ENCODE measurements at places on chromosomes 1 and 21.

- DNase-seq = no peak
These were observed 4.1 kb downstream of the CROCC start for GRCh38 chr1:16925635-16926490.

GRCh38 chr1:243420016-243420945 is 164.4 kb downstream of the SDCCAG8 start:
- DNase-seq = no peak

- no peak for DNase-seq
These were observed 46.9 kb downstream of the GIPC2 start for GRCh38 chr1:78092643-78093042.

DNA sequence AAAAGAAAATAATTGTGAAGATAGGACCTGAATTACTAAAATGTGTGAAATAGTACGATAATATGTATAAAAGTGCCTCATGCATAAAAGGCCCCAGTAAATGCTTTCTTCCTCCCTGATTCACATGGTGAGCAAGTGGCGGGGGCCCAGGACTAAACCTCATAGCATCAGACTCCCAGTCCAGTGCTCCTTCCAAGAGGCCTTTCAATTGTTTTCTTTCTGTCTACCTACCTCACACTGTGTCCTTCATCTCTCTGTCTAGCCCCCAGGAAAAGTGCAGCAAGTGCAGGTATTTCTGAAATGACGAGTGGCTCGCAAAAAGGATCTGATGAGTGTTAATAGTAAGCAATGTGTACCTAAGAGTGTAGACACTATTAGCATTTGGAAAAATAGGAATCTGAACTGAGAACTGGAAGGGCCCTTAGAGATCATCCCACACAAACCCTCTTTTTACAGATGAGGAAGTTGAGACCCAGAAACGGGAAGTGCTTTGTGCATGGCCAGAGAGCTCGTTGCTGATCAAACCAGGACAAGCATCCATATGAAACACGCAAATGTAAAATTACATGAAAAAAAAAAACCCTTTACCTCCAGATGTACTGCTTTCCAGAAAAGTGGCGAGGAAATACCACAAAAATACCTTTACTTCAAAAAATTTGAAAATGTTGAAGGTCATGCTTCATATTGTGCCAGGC is 118.2 kb upstream of the HOOK1 start:
- DNase-seq = no peak

GRCh38 chr1:65083263-65083896 is 64.6 kb upstream of the AK4 start:
- DNase-seq = no peak

DNA sequence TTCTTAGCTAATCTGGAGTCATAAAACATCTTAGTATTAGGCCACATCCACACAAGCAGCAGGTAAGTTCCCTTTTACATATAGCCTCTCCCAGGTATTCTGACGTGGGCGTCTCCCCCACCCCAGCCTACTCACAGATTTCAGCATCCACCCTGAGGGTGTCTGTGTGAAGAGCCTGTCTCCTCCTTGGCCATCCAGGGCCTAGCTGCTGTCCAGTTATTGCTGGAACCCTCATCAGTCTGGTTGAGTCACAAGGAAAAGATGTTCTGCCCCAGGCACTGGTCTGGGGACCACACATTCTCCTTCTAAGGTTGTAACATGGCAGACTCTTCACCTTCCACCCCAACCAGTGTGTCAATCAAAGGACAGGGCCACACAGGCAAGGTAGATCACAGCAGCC is 57.6 kb downstream of the ETS2 start:
- DNase-seq = no peak

GRCh38 chr1:162137179-162137960 is 67.9 kb downstream of the NOS1AP start:
- DNase-seq = no peak

DNA sequence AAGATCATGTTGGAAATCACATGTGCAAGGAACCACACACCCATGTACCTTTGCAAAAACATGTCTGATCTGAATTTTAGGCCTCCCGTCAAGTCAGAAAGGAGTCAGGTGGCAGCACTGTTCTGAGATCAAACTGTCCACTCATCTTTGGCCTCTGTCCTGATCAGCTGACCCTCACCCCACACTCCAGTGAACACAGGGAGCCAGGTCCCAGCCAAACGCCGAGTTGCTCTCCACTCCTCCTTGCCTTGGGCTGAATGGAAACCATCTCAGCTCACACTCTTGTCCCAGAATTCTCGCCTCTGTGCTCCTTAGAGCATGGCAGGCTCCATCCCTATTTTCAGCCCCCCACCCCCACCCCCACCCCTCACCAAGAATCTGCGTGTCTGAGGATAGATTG is 4.6 kb upstream of the RNF186 start:
- no peak for DNase-seq

GRCh38 chr1:109091839-109092193 is 1.3 kb downstream of the TMEM167B start:
- DNase-seq = no peak

GRCh38 chr1:27633298-27633610 is 1.7 kb downstream of the FGR start:
- DNase-seq = no peak

- DNase-seq = no peak
These were observed 60.8 kb upstream of the WLS start for GRCh38 chr1:68293122-68293521.

- DNase-seq = no peak
These were observed 126.2 kb downstream of the TLR5 start for GRCh38 chr1:223016890-223017289.

- peak; percentile 8 for DNase-seq
These were observed 43.9 kb downstream of the GRHL3 start for GRCh38 chr1:24362982-24363614.

DNA sequence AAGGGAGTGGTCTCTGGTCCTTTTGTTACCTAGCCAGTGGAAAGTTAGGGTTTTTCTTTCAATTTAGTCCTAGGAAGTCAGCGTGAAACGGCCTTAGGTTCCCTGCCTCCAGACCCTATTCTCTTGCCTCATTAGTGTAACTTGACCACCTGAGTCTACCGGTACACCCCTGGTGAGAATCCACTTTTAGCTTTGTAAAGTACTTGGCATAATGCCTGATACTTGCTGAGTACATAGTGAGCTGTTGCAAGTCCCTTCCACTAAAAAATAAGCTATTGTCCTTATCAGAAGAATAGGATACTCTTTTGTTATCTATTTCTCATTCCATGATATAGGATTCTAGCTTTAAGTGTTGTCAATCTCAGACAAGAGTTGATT is 228.8 kb downstream of the ST6GALNAC3 start:
- DNase-seq = no peak

- no peak for DNase-seq
These were observed 44.5 kb upstream of the DARS2 start for GRCh38 chr1:173779936-173780335.

GRCh38 chr1:30250338-30250983 is 472.9 kb downstream of the MATN1 start:
- no peak for DNase-seq

DNA sequence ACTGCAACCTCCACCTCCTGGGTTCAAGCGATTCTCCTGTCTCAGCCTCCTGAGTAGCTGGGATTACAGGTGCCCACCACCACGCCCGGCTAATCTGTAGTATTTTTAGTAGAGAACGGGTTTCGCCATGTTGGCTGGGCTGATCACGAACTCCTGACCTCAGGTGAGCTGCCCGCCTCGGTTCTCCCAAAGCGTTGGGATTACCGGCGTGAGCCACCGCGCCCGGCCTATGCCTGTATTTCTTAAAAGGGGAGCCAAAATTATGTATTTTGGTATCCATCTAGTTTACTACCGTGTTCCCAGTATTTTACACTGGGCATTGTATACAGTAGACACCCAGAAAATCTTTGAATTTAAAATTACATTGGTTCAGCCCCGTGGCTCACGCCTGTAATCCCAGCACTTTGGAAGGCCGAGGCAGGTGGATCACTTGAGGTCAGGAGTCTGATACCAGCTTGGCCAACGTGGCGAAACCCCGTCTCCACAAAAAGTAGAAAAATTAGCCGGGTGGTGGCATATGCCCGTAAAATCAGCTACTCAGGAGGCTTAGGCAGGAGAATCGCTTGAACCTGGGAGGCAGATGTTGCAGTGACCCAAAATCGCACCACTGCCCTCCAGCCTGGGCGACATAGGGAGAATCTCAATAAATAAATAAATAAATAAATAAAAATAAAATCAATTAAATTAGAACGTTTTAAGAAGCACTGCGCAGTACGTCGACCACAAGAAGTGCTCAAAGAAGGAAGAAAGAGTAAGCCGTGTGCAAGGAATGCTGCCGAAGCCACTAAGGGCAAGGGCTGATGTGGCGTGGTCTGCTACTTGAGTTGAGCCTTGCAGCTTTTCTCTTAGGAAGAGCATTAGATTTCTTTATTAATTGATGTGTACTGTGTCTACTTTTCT is 1.5 kb upstream of the THRAP3 start:
- no peak for DNase-seq

DNA sequence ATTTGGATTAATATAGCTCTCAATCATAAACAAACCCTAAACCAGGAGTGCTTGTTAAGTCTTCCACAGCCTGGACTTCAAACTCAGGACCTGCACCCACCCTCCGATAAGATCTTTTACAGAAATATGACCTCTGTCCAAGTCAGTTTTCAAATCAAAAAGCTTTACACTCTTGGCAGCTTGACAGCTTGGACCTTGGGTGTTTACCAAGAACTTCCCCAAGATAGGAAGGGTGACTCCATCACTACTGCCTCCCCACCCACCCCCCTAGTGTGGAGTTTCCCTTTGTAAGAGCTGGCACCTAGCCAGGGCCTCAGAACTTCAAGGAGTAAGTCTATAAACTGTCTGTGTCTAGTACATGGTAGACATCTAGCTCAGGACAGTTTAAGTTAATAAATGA is 9.6 kb downstream of the BCAR3 start:
- DNase-seq = no peak

- no peak for DNase-seq
These were observed 1119.1 kb downstream of the AMY1C start for GRCh38 chr1:104868794-104869193.

DNA sequence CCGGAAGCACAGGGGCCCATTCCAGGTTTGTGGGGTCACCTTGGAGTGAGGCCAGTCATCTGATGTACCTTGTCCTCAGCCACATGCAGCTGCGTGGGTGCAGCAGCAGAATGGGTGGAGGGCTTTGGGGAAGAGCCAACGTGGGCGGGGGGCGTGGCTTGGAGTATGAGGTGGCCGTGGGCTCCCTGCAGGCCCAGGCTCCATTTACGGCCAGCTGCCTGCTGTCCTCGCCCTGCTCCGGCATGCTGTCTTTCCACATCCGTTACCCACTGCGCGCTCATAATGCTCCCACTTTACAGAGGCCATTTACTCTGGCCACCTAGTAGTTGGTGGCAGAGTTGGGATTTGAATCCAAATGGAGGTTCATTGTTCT is 27.8 kb upstream of the TINAGL1 start:
- no peak for DNase-seq

DNA sequence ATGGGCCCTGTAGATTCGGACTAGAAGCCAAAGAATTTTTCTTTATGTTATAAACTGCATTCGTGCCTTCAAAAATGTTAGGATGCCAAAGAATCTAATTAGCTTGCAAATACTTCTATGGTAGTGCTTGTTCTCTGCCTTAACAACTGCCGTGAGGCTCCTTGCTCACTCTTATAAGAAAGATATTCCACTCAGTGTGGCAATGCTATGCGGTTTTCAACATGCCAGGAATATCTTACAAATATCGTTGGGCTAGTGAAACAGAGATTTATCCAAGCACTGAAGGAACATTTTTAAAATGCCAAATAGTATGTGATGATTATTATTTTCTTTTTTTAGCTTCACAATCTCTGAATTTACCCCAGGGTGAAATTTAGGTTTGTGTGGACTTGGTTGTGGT is 198.2 kb downstream of the GREM2 start:
- no peak for DNase-seq

DNA sequence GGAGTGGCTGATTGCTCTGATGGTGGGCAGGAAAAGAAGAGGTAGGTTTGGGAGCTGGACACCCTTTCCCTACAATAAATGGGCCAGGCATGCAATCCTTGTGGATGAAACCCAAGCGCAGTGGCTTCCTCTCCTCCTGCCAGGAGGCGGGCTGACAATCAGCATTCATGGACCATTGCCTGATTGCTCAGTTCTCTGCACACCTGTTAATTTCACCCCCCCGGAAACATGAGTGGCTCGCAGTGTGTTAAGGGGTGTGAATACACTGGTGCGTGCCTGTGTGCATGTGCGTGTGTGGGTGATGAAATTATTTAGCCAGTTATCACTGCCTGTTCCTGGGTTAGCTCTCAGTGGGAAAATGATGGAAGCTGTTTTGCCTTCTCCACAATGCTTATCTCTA is 310.7 kb downstream of the PCP4 start:
- no peak for DNase-seq

- no peak for DNase-seq
These were observed 66.9 kb upstream of the MAP1LC3C start for GRCh38 chr1:242065813-242066212.

DNA sequence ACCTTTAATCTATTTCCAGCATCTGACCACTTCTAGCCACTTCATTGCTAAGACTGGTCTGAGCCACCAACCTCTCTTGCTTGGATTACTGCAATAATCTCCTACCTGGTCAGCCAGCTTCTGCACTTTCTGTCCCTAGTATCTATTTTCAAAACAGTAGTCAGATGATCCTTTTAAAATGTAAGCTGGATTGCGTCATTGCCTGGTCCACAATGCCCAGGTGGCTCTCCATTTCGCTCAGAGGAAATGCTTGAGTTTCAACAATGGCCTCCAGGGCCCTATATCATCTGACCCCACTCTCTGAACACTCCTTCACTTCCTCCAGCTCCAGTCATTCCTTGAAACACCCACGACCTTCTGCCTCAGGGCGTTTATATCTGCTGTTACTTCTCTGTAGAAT is 2.3 kb downstream of the FYB2 start:
- no peak for DNase-seq

GRCh38 chr1:98906809-98907208 is 97.9 kb downstream of the PLPPR5 start:
- no peak for DNase-seq

- DNase-seq = no peak
These were observed 24.3 kb downstream of the LDLRAP1 start for GRCh38 chr1:25567710-25568089.

- DNase-seq = no peak
These were observed 76.8 kb upstream of the UBE2U start for GRCh38 chr1:64126581-64126980.

GRCh38 chr21:26842974-26843932 is 2.0 kb downstream of the ADAMTS1 start:
- peak; percentile 82 for DNase-seq

Data from GOT3 (cell line).